Activated CD4-positive, alpha-beta memory T cell treated with anti-CD3 and anti-CD28 coated beads for 36 hours (primary cell): ENCODE measurements at places on chromosomes 2 and 18.

DNA sequence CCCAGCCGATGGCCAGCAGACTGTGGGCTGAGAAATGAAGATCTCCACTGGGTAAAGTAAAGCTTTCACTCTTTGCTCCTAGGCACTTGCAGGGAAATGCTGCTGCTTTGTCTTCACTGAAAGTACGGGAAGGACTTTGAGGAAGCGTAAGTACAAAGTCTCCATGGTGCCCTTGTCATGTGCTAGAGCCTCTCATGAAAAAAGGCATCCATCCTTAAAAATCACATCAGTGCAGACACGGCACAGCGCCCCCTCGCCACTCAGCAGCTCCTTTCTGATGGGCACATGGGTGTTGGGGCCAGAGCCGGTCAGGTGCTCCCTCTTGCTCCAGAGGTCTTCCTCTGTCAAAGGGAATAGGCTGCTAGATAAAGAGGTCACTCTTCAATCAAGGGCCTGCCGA is 109.0 kb upstream of the STPG4 start:
- H3K4me1 ChIP-seq: no peaks in the 10 kb centered on the region
- H3K4me3 ChIP-seq: no peak overlapping the region
- no peak overlapping the region for H3K27ac ChIP-seq
- DNase-seq: no peak

DNA sequence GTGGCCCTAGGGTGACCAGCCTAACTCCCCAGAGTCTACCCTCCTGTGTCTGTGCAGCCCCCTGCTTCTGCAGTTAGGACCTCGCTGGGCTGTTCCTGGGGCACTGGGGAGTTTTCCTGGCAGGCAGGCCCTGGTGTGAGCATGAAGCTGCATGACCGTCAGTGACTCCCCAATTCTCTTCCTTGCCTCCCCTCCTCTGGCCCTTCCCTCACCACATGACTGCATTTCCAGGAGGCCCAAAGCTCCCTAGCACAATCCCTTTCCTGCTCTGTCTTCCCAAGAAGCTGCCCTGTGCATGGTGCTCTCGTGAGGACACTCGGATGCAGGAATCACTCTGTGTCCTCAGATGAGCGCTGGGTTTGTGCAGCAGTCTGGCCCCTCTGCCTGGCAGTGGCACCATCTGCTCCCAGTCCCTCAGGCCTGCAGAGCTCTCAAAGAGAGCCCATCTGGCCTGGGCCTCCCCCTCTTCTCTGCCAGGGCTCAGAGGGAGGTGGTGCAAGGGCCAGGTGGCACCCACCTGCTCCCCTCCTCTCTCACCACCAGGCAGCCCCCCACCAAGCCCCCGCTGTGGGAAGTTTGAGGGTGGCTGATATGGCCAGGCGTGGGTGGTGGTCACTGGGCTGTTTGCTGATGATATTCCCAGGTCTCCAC is 125.6 kb upstream of the HS6ST1 start:
- no peak for DNase-seq
- H3K36me3 ChIP-seq: no peaks in the 10 kb centered on the region
- peaks cover 2% of the 10 kb centered on the region for H3K27me3 ChIP-seq
- no peaks in the 10 kb centered on the region for H3K4me1 ChIP-seq
- H3K27ac ChIP-seq: no peak overlapping the region

- DNase-seq: no peak
- H3K4me3 ChIP-seq: no peak overlapping the region
- H3K27me3 ChIP-seq: peaks cover 4% of the 10 kb centered on the region
- H3K4me1 ChIP-seq: no peaks in the 10 kb centered on the region
- no peaks in the 10 kb centered on the region for H3K36me3 ChIP-seq
- no peak overlapping the region for H3K27ac ChIP-seq
These were observed 23.7 kb upstream of the ROCK2 start for GRCh38 chr2:11368059-11368572.

DNA sequence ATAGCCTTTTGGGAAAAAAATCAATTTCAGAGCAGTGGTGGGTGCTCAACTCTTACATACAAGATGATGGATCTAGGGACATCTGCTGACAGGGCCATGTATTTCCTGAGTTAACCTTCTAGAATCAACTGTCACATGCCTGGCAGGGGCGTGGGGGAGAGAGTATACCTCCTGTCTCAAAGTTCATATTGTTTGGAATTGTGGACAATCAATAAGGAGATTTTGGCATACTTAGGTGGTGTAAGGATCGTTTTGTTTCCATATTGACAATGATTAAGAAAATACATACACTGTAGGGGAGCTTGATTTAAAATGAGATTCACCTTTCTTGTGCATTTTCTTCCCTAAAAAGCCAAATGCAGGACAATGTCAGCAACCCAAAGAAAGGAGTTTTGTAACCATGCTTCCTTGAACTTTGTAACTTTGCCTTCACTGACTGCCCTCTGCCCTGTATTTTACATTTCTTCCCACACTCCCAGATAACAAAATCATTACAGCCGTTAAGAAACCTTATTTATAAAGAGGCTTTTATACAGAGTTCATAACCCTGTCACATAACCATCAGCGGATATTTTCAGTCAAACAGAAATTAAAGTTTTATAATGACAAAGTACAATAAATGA is 88.4 kb downstream of the MEP1B start:
- no peak overlapping the region for H3K27ac ChIP-seq
- DNase-seq: no peak

- no peak overlapping the region for H3K27ac ChIP-seq
- no peaks in the 10 kb centered on the region for H3K27me3 ChIP-seq
- H3K4me1 ChIP-seq: no peaks in the 10 kb centered on the region
These were observed 15.0 kb upstream of the HTR2B start for GRCh38 chr2:231139796-231140195.
